ENCODE measurements at places on chromosomes 6 and 20.

GRCh38 chr6:25435416-25435985, 156.3 kb downstream of the CARMIL1 start:
- DNase-seq = no peak

GRCh38 chr6:68194846-68195478, 440.1 kb upstream of the ADGRB3 start:
- DNase-seq = no peak

- DNase-seq = no peak
These were observed 115.6 kb upstream of the CDYL start for GRCh38 chr6:4660377-4661321.

- DNase-seq = no peak
These were observed 150.8 kb downstream of the COL21A1 start for GRCh38 chr6:56096541-56096940.

GRCh38 chr6:53399027-53399344, 50.2 kb upstream of the ELOVL5 start:
- no peak for DNase-seq

DNA sequence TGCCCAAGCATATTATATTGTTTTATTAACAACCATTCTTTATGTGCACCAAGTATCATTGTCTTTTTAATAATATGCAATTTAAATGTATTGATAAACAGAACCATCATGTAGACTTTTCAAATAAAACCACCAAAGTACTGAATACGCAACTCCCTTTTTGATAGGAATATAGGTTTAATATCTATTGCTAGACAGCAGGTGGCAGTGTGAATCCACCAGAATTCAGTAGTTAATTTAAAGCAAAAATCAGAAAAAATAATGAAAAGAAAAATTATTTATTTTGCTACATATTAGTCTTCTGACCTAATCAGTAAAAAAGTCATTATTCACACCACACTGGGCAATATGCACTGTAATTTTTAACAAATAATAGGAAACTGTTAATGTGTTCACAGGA, 143.7 kb downstream of the KLHL32 start:
- DNase-seq = no peak

- no peak for DNase-seq
These were observed 445.8 kb upstream of the ADGRB3 start for GRCh38 chr6:68189217-68189815.

- no peak for DNase-seq
These were observed 317.5 kb upstream of the MARCKS start for GRCh38 chr6:113539623-113540022.

DNA sequence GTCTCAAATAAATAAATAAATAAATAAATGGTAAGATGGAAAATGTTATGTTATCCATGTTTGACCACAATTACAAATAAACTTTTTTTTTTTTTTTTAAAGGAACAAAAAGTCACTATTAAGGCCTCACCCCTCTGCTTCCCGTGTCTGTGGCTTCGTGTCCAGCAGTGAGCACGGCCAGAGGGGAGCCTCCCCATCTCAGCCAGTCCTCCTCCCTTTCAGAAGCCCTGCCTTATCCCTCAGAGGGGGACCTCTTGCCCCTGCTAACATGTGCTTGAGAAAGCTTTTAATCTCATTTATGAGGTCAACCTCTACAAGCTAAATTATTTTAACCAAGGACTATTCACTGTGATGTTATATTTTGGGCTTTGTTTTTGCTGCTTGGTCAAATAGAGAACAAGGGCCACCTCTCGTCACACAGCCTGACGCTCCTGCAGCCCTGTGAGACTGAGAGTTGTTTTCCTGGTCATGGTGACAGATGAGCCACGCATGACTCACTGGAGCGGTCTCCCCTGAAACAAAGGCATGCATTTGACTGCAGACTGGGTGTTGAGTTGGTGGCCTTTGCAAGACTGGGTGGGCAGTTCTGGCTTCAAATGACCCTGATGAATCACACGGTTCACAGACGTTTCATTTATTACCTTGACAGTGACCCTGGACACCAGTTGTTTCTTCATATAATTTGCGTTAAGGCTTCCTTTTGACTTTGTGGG, 131.8 kb downstream of the TIAM2 start:
- no peak for DNase-seq

GRCh38 chr6:17881085-17881858, 106.2 kb downstream of the KIF13A start:
- DNase-seq = no peak

GRCh38 chr6:107698146-107698545, 126.0 kb downstream of the SCML4 start:
- no peak for DNase-seq

- no peak for DNase-seq
These were observed 76.6 kb downstream of the SOD2 start for GRCh38 chr6:159616456-159616855.

GRCh38 chr6:14918200-14918907, 327.5 kb upstream of the JARID2 start:
- no peak for DNase-seq

GRCh38 chr20:24991897-24992486, 559 bp downstream of the APMAP start:
- DNase-seq = no peak

GRCh38 chr6:101926149-101926925, 532.8 kb downstream of the GRIK2 start:
- DNase-seq = no peak

- no peak for DNase-seq
These were observed 10.0 kb upstream of the POU5F1 start for GRCh38 chr6:31180500-31180899.

- DNase-seq = no peak
These were observed 41.6 kb downstream of the ANKEF1 start for GRCh38 chr20:10076126-10077080.

DNA sequence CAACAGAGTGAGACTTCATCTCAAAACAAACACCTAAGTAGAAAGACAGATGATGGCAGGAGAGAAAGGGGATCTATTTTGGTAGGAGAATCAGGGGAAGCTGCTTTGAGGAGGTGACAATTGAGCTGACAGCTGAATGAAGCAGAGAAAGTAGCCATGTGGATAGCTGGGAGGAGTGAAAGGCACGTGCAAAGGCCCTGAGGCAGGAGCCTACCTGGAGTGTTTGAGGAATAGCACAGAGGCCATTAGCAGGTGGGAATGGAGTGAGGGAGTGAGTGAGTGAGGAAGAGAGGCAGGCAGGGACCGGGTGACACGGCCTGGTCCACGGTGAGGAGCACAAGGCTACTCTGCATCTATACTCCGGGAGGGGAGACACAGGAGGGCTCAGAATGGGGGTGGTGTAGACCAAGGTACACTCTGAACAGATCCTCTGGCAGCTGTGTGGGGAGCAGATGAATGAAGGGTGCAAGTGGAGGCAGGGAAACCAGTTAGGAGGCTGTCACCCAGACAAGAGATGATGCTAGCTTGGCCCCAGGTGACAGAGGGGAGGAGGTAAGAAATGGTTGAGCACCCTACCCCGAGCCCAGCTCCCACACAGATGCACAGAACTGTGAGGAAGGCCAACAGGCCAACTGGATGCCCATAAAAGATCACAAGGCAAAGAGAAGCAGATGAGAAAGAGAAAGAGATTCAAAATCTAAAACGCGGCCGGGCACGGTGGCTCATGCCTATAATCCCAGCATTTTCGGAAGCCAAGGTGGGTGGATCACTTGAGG, 43.6 kb downstream of the NFATC2 start:
- no peak for DNase-seq

GRCh38 chr6:121584586-121585369, 149.3 kb downstream of the GJA1 start:
- no peak for DNase-seq

DNA sequence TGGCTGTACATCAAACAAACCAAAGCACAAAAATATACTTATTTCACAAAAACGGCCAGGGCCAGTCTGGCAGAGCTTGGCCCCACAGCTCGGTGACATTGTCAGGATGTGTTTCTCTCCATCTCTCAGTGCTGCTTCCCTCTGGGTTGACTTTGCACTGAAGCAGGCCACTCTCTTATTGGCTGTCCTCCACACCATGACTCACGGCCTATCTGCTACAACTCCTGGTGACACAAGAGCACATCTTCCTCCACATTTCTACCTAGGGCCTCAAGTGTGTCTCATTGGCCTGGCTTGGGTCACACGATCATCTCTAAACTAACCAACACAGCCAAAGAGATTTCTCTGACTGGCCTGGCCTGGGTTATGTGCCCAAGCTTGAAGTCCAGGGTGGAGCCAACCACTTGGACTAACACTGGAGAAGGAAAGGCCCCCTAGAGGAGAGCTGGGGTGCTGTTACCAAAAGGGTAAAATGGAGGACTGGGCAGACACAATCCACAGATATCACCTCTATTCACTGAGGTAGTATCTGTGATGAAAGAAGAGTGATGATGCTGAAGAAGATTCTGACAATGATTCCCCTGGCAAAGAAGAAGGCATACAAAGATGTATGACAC, 159.8 kb upstream of the TSHZ2 start:
- DNase-seq = no peak

DNA sequence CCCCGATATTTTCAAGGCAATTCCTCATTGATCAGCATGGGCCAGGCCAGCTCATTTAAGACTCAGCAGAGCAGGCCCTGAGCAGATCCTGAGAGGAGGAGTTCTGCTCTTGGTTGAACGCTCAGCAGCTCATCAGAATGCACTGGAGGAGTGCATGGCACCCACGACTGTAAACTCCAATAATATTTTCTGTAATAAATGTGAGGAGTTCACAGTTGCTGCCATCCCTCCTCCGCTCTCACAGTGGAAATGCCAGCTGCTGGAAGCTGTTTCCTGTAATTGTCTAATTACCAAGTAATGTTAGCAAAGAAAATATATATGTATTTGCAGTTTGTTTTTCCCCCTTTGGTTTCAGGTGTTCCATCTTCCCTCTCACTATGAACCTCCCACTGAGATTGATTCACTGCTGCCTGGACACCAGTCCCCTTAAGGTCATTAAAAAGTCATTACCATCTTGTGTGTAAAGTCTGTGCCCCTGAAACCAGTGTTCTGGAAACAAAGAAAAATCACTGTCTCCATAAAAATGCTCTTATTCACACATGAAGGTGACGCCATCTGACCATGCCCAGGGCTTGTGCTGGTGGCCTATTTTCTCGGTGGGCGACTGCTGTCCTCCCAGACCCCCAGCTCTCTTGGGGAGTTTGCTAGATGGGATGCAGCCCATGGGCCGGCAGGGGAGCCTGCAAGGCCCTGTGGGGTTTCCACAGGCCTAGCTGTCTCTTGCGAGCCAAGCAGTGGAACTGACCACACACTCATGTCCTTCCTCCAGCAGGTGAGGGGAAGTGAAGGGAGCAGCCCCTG, 374.2 kb downstream of the ZFAND3 start:
- no peak for DNase-seq

DNA sequence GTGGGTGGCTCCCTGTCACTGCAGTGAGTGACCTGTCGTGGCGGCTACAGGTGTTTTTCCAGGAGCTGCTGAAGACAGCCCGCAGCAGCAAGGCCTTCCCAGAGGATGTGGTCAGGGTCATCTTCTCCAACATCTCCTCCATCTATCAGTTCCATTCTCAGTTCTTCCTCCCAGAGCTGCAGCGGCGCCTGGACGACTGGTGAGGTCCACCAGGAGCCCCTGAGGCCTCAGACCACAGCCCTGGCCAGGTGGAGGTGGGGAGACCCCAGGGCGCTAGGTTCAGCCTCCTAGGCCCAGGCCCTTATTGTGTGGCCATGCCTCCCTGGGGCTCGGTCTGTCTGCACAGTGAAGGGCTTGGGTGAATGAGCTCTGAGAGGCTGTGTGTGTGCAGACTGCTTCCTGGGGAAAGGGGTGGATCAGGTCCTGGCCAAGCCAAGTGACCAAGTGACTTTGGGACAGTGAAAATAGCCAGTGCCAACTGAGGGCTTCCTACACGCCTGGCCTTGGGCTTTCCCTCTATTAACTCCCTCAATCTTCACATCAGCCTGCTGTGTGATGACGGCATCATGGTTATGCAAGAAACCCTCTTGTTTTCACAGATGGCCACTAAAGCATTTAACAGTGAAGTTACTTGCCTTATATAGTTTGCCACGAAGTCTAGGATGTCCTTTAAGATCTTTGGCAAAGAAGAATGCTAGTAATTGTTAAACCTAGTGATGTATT, 6.4 kb downstream of the FGD2 start:
- DNase-seq = no peak

GRCh38 chr6:14212020-14212419, 94.4 kb downstream of the CD83 start:
- no peak for DNase-seq

DNA sequence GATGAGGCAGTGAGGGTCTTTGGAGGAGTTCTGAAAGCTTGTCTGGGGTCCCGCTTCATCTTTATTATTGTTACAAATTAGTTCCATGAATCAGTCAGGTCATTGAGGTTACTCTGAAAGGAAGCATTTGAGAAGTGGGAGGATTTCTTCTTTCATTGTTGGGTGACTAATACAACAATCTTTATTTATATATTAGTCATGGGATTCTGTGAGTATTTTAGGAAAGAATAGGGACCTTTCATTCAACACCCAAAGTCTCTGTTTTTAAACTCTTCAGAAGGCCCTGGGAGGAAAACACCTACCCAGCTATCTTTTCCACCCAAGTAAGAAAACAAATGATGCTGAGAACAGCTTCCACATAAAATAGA, 98.3 kb downstream of the SOD2 start:
- DNase-seq = no peak

DNA sequence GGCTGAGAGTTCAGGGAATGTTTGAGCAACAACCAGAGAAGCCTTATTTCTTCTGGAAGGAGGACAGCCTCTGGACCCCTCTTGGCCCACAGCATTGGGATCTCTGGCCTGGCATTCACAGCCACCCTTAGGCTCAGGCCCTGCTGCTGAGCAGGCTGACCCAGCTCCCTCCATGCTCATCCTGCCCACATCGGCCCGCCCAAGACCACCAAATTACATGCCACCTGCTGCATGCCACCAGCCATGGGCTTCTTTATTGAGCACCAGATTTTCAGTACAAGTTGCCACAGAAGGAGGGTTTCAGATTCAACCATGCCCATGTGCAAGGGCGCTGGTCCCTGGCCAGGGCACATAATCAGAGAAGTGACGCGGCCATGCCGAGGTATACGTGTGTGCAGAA, 32.2 kb downstream of the ADA start:
- no peak for DNase-seq
